Kidney (tissue), 22 donors: ENCODE measurements at places on chromosomes 3 and 15. TPM values are rescaled to one million over a fixed set of nuclear protein-coding genes. Genes with fewer than 3 reads are reported as not detected.
A peak's percentile ranks its signal among the peaks of the same experiment; 100 is the strongest.

GRCh38 chr15:29111705-29112281, 157.8 kb downstream of the NSMCE3 start:
- DNase-seq = no peak

DNA sequence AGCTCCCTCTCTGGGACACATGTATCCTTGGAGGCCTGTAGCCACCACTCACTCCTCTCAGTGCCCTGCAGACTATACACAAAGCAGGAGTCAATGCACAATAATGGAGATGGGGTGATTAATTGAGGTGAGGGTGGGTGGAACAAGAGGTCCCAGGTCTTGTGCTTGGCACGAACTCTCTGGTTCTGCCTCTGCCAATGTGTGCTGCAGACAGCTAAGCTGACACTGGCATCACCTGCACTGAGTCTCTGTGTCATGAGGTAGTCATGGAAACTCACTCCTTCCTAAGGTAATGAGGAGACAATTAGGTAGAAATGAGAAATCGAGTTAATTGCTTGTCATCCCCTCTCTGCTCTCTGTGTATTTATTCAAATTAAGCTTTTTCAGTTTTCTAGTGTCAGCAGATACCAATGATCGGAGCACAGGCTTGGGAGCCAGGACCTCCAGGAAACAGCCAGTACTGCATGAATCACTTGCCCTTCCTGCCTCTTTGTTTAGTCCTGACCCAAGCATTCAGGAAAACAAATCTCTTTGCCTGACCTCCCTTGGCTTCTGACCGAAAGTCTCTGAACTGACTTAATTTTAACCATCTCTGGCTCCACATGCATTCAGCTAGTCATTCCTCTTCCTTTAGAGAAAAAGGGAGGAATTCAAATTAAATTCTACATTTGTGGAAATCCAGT, 56.7 kb downstream of the DRD3 start:
- DNase-seq = peak; percentile 68

- DNase-seq = no peak
These were observed 6.3 kb downstream of the CAV3 start for GRCh38 chr3:8739757-8740504.

CYP8B1 gene
- 4.3 TPM for polyA plus RNA-seq
